ENCODE measurements at places on chromosomes 13 and 19.
A peak's percentile ranks its signal among the peaks of the same experiment; 100 is the strongest.

DNA sequence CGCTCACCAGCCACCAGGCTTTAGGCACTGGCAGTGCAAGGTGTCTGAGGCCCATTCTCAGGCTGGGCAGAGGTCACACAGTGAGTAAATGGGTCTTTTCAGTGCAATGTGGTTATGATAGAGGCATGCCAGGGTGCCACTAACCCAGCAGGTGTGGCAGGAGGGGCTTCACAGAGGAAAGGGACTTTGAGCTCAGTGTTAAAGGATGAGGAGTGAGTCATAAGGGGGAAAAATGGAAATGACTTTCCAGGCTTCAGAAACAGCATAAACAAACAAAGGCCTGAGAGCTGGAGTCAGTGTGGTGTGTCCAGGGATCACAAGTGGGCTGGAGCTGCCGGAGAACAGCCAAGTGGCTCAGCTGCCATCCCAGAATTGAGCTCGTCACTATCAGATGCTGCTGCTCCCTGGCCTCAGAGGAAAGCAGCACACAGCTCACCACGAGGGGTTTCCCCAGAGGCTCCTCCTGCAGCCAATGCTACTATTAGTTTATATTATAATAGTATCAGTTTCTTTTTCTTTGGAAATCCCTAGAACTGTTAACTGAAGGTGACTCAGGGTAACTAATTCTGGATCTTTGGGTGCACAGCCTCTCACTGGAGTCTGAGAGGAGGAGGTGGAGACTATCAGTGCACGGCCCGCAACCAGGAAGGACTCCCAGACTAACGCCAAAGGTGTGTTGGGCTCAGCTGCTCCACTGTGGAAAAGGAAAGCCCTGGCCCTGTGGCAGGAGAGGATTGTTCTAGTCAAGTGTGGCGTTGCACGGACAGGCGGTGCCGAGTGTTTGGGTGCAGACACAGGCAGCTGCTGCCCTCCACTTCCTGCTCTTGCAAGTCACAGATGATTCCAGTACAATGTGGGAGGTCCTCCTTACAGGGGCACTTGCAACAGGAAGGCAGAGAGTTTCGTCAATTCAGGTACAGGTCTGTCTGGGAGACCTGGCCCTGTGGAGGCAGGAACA, 39.5 kb downstream of the DHRS12 start:
- DNase-seq, result peak; percentile 51

GRCh38 chr13:26494571-26495195, 62.8 kb upstream of the WASF3 start:
- DNase-seq, result no peak

- DNase-seq, result no peak
These were observed 11.9 kb upstream of the C13orf42 start for GRCh38 chr13:51122868-51123566.

- DNase-seq, result no peak
These were observed 18.1 kb downstream of the ARHGEF18 start for GRCh38 chr19:7366701-7367420.

GRCh38 chr13:46207828-46208227, 3.9 kb upstream of the LRRC63 start:
- DNase-seq, result no peak

DNA sequence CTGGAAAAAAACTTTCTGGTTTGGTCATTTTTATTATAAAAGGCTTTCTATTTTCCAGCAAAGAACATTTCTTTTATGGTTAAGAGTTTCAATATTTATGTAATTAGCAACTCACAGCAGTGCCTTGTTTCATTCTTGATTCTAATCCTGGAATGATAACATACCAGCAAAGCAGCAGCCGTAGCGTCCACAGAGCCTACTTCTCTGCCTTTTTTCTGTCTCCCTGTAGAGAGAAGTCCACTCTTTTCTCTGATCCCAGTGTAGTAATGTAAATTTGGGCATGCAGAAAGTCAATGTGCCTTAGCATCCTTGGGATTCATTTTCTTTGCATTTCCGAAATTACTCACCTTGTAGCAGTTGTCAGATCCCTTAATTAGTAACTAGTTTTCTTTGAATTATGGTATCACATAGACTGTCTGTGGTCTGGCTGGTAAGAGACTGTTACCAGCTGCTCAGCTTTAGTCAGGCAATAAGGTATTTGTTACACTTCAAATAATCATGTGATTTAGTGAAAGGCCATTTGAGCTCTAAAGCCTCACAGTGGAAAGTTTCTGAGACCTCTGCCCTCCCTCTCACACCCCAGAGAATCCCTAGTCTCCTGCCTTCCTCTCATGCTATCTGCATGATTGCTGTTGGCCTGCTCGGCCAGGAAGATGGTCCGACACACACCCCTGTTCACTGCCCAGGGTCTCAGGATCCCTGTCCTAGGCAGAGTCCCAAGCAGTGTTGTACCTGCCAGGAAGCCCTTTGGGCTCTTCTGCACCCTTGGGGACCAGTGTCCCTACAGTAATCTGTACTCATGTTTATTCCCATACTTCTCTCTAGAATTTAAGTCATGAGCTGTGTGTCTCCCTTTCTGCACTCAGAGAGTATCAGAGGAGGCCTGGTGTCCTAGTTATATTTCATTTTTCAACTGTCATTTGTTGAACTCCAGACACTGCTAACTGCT, 86.3 kb downstream of the LRCH1 start:
- no peak for DNase-seq

GRCh38 chr19:31470229-31470939, 121.1 kb upstream of the TSHZ3 start:
- no peak for DNase-seq

GRCh38 chr13:49652355-49653305, 24.3 kb downstream of the ARL11 start:
- no peak for DNase-seq

DNA sequence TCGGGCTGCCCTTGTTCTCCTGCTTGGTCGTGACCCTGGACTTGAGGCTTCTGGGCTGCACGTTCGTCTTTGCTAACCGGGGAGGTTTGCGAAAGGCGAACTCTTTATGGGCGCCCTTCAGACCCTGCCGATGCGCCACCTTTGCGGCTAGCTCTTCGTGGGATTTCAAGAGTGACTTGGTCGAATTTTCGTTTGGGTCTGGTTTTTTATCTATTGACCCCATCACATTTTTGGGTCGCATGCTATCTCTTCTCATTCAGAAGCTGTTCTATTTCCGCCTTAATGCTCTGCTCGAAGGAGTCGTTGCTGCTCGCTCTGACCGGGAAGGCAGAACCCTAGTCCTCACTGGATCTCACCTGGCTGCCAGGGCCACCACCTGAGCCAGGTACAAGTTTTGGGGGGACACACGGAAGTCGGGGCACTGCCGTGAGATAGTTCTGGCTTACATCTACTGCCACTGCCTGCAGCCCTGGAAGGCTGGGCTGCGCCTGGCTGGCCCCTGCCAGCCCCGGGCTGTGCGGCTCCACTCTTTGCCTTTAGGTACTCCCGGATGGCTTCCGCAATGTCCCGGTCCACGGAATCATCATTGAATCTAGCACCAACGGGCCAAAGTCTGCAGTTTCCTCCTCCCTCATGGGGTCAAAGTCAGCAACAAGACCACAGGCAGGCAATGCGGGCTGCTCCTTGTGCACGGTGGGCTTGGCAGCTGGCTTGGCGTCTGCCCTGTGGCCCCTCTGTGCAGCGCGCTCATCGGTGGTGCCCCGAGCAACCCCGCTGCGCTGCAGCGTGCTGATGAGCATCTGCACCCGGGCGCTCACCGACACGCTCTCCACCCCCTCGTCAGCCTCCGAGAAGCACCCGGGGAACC, 16.2 kb downstream of the RB1 start:
- DNase-seq, result no peak

GRCh38 chr19:19900729-19901444, at the start of gene ZNF93:
Gene ZNF93, plus strand, starts transcription at chr19:19900946. Its CDS starts 143 bp downstream, at chr19:19901089.
- DNase-seq, result peak; percentile 84

DNA sequence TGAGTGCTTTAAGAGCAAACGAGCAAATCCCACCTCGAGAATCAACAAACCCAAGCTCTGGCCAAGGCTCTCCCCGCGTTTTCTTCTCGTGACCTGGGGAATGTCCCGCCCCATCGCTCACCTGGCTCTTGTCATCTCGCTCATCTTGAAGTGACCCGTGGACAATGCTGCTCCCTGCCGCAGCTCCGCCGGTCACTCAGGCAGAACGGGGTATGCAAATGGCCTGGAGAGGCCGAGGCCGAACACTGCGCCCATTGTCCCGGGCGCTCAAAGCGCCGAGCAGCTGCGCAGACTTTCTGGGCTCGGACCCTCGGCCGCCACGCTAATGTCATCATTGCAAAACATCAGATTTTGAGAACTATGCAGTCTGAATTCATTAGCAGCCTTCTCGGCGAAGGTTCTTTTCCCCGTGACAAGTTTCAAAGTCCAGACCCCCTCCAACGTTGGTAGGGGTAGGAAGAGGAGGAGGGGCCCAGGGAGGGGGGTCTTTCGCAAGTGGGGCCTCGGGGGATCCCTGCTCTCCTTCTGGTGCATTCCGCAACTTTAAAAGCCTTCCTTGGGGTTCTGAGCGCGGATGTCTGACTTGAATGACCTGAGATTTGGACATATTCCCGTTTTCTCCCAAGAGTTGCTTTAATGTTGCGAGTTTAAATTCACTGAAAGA, 39.7 kb downstream of the SOX1 start:
- peak; percentile 32 for DNase-seq

- no peak for DNase-seq
These were observed 19.0 kb downstream of the CHST8 start for GRCh38 chr19:33640773-33641172.

DNA sequence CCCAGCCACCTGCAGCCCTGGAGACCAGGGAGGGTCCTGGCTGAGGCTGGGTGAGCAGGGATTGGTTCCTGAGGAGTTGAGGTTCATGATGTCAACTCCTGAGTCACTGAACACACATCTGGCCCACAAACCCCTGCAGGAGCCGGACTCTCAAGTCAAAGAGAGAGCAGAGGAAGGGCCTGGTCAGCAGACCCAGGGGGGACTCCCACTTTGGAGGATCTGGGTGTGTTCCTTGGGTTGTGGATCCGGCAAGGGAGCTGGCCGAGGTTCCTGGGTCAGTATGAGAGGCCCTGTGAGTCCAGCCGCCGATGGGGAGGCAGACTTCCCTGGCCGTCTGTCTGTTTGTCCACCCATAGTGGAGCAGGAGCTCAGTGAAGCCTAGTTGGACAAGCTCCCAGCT, 4.0 kb downstream of the SLC7A10 start:
- no peak for DNase-seq

- no peak for DNase-seq
These were observed 31.3 kb upstream of the ZMYM2 start for GRCh38 chr13:19927117-19927748.

- DNase-seq, result no peak
These were observed 1.4 kb downstream of the PLPP2 start for GRCh38 chr19:289651-290371.

- no peak for DNase-seq
These were observed 12.1 kb downstream of the KBTBD7 start for GRCh38 chr13:41182231-41182630.

- DNase-seq, result no peak
These were observed 23.3 kb upstream of the WASF3 start for GRCh38 chr13:26534036-26534726.

GRCh38 chr13:109884462-109884861, 98.1 kb upstream of the IRS2 start:
- no peak for DNase-seq

- DNase-seq, result no peak
These were observed 19.7 kb downstream of the ELF1 start for GRCh38 chr13:40999416-40999815.

GRCh38 chr13:40401911-40402776, 264.3 kb downstream of the FOXO1 start:
- DNase-seq, result peak; percentile 47

GRCh38 chr13:39385621-39386231, 217.3 kb downstream of the LHFPL6 start:
- peak; percentile 54 for DNase-seq

DNA sequence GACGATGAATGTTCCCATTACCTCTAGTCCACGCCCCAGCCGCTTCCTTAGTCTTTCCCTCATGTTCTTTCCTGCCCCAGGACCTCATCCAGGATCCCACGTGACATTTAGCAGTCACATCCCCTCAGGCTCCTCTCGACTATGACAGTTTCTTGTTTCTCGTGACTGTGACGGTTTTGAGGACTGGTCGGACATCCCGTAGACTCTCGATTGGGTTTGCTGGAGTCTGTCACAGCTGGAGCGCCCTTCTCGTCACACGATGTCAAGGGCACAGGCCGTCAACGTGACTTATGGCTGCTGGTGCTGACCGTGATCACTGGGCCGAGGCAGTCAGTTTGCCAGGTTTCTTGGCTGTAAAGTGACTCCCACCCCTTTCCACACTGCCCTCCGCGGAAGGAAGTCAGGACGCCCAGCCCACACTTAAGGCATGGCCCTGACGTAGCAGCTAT, 22.8 kb downstream of the ELAVL1 start:
- no peak for DNase-seq

DNA sequence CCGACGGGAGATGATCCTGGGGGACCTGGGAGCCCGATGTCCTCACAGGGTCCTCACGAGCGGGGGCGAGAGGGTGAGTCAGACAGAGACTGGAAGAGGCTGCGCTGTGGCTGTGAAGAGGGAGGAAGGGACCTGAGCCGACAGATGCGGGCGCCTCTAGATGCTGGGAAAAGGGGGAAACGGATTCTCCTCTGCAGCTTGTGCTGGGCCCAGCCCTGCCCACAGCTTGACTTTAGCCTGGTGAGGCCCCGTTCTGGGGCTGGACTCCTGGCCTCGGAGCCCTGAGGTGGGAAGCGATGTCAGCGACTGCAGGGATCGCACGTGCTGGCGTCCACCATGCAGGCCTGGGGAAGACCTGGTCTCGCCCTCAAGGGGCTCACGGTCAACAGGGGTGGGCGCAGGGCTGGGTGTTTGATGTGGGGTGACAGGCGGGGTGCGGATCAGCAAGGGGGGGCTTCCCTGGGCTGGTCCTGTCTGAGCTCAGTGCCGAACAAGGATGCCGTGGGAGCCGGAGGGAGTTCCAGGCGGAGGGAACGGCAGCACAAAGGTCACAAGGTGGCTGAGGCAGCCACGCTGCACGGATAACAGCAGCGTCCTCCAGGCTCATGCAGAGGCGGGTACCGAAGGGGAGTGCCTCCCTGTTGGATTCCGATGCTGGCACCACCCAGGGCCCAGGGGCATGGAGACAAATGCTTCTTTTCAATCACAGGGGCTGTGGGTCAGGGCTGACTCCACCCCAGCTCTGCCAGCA, 31.8 kb downstream of the PIP5K1C start:
- no peak for DNase-seq

GRCh38 chr13:75705395-75705794, 69.3 kb downstream of the LMO7 start:
- DNase-seq, result no peak

DNA sequence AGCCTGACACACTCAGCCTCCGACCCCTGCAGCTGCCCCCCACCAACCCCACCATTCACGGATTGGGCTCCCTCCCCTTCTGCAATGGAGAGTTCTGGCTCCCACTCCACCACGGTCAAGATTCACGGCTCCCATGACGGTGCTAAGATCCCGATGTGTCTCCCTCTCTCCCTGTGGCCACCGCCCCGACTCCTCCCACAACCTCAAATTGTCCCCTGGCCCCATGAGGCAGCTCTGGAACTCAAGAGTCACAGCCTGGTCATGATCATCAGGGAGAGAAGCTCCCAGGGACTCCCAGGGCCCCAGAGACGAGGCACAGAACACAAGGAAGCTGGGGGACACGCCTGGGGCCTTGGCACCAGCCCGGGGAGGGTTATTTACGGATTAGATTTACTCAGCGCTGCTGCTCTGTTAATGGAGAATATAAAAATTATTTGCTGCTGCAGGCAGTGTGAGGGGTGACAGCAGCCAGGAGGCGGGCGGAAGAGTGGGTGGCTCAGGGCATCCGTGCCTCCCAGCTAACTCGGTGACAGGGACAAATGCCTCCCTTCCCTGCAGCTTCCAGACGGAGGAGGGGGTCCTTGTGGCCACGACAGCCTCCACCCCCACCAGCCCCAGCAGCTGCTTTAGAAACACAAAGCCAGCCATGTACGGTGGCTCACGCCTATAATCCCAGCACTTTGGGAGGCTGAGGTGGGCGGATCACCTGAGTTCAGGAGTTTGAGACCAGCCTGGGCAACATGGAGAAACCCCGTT, 184.2 kb downstream of the PTPRS start:
- no peak for DNase-seq

Measured in hippocampal formation (tissue), 2 donors.